Activated CD4-positive, alpha-beta T cell treated with anti-CD3 and anti-CD28 coated beads for 36 hours (primary cell): ENCODE measurements at places on chromosomes 5 and 9. TPM values are rescaled to one million over a fixed set of nuclear protein-coding genes. Genes with fewer than 3 reads are reported as not detected.

GRCh38 chr9:134619448-134619982 is 22.1 kb upstream of the COL5A1 start:
- no peak for DNase-seq

DNA sequence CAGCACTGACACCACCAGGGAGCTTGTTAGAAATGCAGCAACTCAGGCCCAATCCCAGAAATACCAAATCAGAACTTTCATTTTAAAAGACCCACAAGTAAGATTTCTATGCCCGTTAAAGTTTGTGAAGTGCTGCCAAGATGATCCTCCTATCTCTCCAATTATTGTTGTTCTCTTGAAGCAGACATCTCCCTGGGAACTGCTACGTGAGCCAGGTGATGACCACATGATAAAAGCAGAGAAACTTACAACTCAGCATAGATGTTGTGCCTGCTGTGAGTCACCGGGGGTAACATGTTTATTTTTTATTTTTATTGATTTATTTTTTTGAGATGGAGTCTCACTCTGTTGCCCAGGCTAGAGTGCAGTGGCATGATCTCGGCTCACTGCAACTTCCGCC is 34.4 kb downstream of the GCNT4 start:
- DNase-seq: no peak

GRCh38 chr5:142735323-142736246 is 34.6 kb upstream of the ARHGAP26 start:
- DNase-seq: no peak

- no peak for DNase-seq
These were observed 94.9 kb upstream of the DAB2 start for GRCh38 chr5:39519566-39520231.

Gene SLCO6A1
- not detected for total RNA-seq
